NCI-H524 (cell line): ENCODE measurements at places on chromosomes 3 and 15.

GRCh38 chr3:38655708-38656300, 6.3 kb upstream of the SCN5A start:
- DNase-seq = peak; percentile 78

- peak; percentile 74 for DNase-seq
Observed at GRCh38 chr3:49803465-49804140, 542 bp downstream of the INKA1 start.

DNA sequence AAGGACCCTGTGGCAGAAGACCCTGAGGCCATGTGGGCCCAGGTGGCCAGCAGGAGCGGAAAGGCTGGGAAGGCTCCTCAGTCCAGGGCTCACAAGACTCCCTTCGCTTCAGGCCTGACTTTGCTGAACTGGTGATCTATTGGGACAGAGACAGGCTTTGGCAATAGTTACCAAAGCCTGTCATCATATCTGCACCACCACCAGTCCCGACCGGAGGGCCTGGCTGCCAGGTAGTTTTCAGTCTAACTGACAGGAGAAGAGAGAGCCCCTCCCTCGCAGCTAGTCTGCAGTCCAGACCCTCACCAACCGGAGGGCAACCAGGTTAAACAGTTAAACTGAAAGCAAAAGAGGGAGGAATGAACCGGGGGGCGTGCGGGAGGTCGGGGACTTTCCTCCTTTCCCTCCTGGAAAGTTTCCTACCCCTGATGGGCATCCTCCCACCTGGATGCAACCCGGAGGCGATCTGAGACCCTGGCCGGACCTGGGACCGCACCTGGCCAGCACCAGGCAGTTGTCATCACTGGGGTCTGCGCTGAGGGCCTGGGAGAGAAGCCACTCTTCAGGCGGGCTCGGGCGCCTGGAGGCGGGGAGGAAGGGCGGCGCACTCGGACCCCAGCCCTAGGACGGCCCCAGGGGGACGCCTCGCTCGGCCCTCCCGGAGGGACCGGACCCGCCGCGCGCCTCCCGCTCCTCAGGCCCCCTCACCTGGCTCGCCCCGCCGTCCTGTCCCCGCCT, 435 bp downstream of the RAB27A start:
- DNase-seq = peak; percentile 74

DNA sequence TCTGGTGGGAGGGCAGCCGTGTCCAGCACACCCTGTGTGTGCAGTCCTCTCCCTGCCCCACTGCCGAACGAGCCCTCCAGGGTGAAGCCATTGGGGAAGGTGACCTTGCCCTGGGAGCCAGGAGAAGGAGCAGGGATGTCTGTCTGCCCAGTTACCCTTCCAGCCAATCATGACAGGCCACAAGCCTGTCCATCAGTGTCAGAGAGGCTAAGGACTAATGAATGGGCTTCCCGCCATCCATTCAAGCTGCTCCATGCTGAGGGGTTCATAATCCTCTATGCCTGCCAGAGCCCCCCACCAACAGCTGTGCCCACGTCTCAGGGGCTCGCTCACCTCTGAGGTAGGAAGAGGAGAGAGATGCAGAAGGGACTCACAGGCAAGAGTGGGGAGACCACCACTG, 15.2 kb downstream of the ALS2CL start:
- no peak for DNase-seq

GRCh38 chr3:36804295-36805055, 40.1 kb upstream of the DCLK3 start:
- DNase-seq = peak; percentile 91

DNA sequence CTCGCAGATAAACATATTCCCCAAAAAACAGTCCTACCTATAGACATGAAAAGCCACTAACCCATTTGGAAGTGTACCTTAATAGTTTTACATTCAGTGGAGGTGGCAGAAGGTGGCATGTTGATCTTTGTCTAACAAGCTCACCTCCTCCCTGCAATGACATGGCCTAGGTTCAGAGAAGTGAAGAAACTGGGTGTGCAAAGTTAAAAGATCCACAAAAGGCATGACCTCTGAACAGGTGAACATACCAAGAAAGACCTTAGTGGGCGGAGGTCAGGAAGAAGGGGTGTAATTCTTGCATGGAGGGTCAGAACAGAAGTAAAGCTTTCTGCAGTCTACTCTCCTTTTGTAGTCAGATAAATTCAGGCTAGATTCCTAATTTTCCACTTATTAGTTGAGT, 822 bp downstream of the MRPL3 start:
- no peak for DNase-seq

DNA sequence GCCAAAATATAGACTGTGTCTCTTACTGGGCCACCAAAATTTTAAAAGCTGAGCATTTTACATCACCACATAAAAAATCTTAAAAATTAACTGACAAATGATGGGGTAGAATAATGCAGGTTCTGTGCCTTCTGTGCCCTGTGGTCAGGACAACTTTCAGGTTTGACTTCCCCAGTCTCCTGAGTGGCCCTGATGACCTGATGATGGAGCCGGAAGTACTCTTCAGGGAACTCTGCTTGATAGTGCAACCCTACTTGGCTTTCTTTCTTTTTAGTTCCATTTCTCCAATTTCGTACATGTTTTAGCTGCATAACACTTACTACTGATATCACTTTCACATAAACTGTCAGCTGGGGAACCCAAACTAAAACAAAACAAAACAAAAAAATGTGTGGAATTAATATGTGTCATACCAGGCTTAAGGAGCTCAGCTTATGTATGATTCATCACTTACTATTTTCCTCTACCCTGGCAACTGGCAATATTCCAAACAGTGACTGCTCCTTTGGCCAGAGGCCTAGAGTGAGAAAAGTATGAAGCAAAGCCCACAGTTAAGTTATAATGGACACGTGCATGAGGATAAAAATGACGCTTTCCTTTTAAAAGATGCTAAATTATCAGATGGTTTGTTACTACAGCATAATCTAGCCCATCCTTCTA, 194.3 kb downstream of the BCHE start:
- DNase-seq = peak; percentile 17

DNA sequence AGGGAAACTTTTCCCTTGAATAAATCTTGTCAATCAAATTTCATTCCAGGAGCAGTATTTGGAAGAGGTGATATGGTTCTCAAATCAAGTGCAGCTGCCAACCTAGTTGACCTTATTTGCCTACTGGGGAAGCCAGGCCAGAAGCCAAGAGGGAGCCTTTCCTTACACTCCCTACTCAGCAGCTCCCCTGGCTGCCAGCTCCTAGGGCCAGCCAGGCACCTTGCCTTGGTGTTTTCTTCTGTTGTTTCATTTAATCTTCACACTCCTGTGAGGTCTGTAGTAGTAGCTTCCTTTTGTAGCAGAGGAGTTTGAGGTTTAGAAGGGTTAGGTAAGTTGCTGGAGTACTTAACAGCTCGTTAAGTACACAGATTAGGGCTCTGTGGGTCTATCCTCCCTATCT, 22.6 kb downstream of the MKRN2OS start:
- DNase-seq = no peak

GRCh38 chr15:27828746-27829145, 270.4 kb downstream of the OCA2 start:
- no peak for DNase-seq

DNA sequence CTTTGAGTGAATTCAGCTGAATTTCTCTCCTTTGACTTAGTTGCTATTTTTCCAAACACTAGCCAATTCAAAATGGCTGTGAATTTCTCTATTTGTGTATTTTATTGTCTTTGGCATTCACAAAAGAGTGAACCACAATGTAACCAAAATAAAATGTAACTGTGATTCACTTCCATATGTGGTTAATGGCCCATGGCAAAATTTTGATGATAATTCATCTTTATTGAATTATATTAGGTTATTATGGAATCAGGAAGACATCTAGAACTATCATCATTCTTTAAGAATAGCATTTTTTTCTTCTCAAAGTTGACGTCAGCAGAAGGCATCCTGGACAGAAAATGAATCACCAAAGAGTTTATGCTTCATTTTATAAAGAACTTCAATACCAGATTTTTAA, 705.3 kb upstream of the NAALADL2 start:
- DNase-seq = no peak

- DNase-seq = no peak
Observed at GRCh38 chr3:46930945-46931403, 45.6 kb downstream of the CCDC12 start.

DNA sequence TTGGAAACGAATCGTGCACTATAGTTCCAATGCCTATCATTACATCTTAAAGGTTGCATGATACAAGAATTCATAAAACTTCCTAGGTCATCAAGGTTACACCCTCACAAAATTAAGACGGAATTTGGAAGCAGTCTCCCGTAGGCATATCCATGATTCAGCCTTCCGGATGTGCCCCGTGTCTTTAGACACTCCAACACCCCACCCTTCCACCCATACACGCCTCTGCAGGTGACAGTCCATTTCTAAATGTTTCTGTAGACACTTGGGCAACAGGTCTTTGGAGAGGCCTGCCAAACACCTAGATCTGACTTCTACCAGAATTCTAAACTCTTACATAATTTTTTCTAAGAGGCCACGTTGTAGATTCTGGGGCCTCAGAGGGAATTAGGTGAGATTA, 49.8 kb downstream of the LDHAL6B start:
- no peak for DNase-seq

GRCh38 chr15:84099181-84099580, 136.4 kb upstream of the GOLGA6L4 start:
- DNase-seq = no peak
